Adrenal gland (tissue), 19 donors: ENCODE measurements at places on chromosomes 5 and 9. TPM values are rescaled to one million over a fixed set of nuclear protein-coding genes. Genes with fewer than 3 reads are reported as not detected.

NPDC1 gene
- polyA plus RNA-seq: 311 TPM

TLX3 gene
- not detected for polyA plus RNA-seq

GNA14 gene
- 3.0 TPM for polyA plus RNA-seq

COL27A1 gene
- polyA plus RNA-seq: 99.8 TPM

IGIP gene
- polyA plus RNA-seq: 10.9 TPM

CCNJL gene
- polyA plus RNA-seq: 1.7 TPM

TAF7 gene
- 132 TPM for polyA plus RNA-seq

SLC34A3 gene
- not detected for polyA plus RNA-seq

IL4 gene
- not detected for polyA plus RNA-seq

LCN1 gene
- not detected for polyA plus RNA-seq

GLRA1 gene
- 0.40 TPM for polyA plus RNA-seq

NDUFAF2 gene
- 40.4 TPM for polyA plus RNA-seq

RASEF gene
- 1.1 TPM for polyA plus RNA-seq

DOK3 gene
- 38.5 TPM for polyA plus RNA-seq

FOXD4L3 gene
- polyA plus RNA-seq: not detected

CATSPER3 gene
- 2.7 TPM for polyA plus RNA-seq

RAD50 gene
- polyA plus RNA-seq: 9.0 TPM

IL5 gene
- polyA plus RNA-seq: not detected

STPG3 gene
- 0.32 TPM for polyA plus RNA-seq

CAMK4 gene
- polyA plus RNA-seq: 0.51 TPM
